ENCODE measurements at places on chromosomes 3 and 15. TPM values are rescaled to one million over a fixed set of nuclear protein-coding genes. Genes with fewer than 3 reads are reported as not detected.
A peak's percentile ranks its signal among the peaks of the same experiment; 100 is the strongest.

GRCh38 chr3:185647880-185648210 is 61.8 kb downstream of the SENP2 start:
- DNase-seq: no peak

DNA sequence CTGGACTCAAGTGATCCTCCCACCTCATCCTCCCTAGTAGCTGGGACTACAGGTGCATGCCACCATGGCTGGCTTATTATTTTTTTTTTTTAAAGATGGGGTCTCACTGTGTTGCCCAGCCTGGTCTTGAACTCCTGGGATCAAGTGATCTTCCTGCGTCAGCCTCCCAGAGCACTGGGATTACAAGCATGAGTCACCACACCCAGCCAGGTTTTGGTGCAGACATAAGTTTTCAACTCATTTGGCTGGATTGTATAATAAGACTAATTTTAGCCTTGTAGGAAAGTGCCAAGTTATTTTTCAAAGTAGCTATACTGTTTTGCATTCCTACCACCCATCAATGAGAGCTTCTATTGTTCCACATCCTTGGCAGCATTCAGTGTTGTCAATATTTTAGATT is 32.1 kb downstream of the BUB1B start:
- peak; percentile 46 for DNase-seq

GRCh38 chr3:172302203-172302602 is 146.1 kb downstream of the GHSR start:
- no peak for DNase-seq

DNA sequence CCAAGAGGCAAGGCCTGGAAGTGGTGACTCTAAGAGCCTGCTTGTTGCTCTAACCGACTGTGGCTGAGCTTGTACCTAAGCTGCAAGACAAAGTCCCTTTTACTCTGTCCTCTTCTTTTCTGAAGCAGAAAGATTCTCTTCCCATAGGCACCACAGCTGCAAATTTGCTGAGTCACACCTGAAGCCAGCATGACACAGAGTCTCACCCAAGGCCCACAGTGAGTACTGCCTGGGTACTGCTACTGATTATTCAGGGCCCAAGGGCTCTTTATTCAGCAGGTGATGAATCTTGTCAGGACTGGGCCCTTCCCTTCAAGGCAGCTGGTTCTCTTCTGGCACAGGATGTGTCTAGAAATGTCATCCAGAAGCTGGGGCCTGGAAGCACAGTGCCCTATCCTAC is 18.9 kb upstream of the TIGIT start:
- peak; percentile 18 for DNase-seq

DNA sequence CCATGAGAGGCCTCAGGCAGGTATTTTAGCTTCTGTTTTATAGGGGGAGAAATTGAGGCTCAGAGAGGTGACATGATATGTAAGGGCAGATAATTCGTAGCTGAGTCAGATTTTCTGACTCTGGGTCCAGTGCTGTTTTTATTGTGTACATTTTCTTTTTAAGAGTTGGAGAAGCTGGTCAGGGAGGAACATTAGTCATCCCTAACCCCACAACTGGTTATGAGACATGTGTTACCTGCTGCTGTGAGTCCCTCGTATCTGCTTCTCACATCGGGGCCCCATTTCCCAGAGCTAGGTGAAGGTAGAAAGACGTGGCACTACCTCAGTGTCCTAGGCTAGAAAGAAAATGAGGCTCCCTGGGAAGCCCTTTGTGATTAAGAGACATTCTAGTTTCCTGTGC is 28.6 kb downstream of the GALNT15 start:
- peak; percentile 45 for DNase-seq

GRCh38 chr15:59644756-59645155 is 12.6 kb downstream of the GTF2A2 start:
- no peak for DNase-seq

DNA sequence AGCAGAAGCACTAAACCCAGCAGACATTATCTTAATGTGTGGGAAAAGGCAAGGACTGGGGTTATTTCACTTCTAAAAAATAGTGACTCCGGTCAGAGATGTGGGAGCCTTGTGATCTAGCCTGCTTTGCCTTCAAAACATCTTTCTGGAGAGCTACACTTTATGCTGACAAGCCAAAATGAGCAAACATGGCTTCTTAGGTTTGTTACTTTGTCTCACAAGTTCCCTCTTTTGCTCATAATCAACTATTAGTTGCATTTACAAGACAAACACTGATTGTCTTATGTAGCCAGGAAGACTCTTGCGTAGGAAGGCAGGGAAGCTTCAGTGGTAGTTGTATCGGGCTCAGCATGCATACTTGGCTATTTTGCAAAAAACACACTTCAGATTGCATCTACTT is 129.2 kb downstream of the NUP210 start:
- DNase-seq: no peak

- no peak for DNase-seq
These were observed 16.9 kb upstream of the PSMD6 start for GRCh38 chr3:64039981-64040733.

- no peak for DNase-seq
These were observed 148.3 kb upstream of the TRIM42 start for GRCh38 chr3:140529558-140529957.

DNA sequence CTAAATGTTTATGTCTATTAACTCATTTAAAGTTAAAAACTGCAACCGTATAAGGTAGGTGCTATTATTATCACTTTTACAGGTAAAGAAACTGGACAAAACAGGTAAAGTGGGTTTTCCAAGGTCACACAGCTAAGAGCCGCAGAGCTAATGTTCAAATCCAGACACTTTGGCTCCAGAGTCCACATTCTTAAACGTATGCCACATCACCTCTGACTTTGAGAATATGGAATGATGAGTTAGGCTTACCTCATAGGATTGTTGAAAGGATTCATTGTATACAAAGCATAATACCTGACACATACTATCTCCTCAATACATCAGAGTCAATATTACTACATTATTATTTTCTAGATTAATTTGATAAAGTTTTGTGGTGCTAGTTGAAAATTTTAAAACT is 240.9 kb upstream of the STT3B start:
- DNase-seq: no peak

GRCh38 chr3:115301364-115301860 is 154.3 kb upstream of the ZBTB20 start:
- no peak for DNase-seq

DNA sequence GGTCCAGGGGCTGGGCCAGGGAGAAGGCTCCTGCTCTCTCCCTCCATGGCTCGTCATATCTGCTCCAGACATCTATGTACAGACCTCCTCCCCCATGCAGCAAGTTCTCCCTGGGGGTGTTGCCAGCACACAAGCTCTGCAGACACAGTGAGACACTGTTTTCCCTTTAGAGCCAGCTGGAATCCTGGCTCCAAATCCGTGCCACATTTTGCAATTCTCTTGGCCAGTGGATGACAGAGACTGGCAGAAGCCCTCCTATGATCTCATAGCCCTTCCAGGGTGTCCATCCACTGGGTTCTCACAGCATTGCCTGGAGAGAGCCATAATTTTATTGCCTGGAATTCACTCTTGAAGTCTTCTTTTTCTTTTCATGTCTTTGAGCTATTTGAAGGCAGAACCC is 203.9 kb downstream of the TLE3 start:
- peak; percentile 46 for DNase-seq

GRCh38 chr15:65400760-65401610 is 21.8 kb downstream of the IGDCC4 start:
- DNase-seq: peak; percentile 78

DNA sequence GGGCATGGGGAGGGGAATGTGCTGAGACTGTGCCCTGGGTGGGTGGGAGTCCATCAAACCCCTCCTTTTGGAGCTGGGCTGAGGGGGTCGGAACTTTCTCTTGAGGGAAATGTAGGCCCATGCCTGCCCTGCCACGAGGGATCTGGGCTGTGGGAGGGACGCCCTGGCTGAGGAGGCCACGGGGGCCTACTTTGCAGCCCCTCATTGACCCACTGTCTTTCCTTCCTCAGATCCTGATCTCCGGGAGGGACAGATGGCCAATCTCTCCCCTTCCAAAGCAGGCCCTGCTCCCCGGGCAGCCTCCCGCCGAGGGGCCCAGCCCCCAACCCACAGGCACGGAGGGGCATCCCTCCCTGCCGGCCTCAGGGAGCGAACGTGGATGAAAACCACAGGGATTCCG is 25.3 kb downstream of the LOXL1 start:
- no peak for DNase-seq

- DNase-seq: no peak
These were observed 105.5 kb downstream of the SEMA5B start for GRCh38 chr3:122921791-122922651.

DNA sequence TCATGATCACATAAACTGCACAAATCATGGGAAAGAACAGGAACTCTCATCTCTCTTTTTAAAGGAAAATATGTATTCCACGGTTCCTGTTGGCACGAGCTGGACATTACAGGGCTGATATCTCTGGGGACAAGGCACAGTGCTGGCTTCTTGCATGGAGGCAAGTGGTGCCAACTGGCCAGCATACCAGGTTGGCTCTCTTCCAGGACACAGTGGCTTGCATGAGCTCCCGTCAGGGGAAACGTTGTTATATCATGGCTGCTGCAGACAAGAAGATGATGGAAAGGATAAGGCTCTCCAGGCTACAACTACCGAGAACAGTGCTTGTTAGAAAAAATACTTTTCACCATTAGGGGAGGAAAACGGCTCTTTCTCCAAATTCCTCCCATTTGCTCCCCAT is 283.9 kb downstream of the RORA start:
- DNase-seq: no peak

DNA sequence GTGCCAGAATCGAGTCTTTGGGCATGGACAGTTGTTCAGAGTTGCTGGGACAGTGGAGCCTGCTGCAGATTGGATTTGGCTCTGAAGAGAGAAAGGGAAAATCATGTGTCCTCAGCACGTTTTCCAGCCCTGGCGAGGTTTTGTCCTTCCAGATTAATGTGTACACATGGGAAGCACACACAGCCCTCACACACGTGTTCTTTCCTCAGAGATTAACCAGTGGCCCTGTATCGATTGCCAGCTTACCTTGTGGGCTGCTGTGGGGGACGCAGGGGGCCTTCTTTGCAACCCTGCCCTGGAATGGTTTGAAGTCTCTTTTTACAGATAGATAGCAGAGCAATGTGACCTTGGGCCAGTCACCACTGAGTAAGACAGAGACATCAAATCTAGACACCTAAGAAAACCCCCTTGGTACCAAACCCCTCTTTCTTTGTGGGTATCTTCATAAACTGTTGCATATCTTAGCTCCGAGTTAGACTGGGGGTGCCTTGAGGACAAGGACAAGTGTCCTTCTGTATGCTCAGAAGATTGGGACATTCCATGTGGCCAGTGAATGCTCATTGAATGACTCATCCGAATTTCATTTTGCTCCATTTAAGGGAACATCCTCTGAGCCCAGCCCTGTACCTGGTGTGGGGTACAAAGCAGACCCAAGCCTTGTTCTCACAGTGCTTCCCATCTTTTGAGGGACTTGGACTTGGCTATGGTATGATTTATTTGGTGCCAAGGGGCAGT is 48.0 kb downstream of the SMAD6 start:
- DNase-seq: no peak

DNA sequence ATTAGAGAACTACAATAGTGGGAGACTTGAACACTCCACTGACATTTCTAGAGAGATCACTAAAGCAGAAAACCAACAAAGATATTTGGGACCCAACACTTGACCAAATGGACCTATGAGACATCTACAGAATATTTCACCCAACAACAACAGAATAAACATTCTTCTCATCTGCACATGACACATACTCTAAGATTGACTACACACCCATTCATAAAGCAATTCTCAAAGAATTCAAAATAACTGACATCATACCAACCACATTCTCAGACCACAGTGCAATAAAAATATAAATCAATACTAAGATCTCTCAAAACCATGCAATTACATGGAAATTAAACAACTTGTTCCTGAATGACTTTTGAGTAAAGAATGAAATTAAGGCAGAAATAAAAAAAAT is 473.7 kb downstream of the LPP start:
- peak; percentile 88 for DNase-seq

DNA sequence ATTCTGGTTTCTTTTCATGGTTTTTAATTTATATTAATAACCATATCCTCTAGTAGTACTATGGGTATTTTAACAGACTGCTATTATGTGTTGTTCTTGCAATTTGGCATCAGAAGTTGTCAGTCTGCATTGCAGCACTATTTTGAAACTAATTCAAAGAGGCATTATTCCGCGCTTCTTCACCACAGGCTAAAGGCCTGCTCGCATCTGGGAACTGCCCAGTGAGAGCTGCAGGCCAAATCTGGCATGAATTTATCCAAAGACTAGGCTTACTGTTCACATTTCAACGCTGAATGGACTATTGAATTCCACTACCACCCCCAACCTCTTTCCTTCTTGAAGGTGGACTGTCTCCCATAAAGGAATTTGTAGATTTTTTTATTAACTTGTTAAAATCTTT is 310.4 kb upstream of the NR2F2 start:
- no peak for DNase-seq

GRCh38 chr15:94370206-94370935 is 139.0 kb downstream of the MCTP2 start:
- no peak for DNase-seq

DNA sequence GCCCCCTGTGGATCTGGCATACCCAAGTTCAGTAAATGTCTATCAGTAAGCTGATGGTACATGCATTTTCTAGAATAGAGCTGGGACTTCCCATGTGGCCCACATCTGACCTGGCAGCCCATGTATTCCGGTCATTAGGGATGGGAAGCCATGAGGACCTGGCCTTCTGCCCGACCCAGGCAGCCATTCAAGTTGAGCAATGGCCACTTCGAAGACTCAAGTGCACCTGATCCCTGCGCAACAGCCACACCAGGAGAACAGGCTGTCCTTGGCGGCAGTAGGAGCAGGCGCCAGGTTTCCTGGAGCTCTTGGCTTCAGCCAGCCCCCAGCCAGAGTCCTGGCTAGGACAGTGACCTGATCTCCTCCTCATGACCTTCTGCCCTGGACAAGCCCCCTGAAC is 14.6 kb downstream of the HEMK1 start:
- DNase-seq: no peak

- DNase-seq: no peak
These were observed 13.1 kb downstream of the DET1 start for GRCh38 chr15:88533376-88533775.

DNA sequence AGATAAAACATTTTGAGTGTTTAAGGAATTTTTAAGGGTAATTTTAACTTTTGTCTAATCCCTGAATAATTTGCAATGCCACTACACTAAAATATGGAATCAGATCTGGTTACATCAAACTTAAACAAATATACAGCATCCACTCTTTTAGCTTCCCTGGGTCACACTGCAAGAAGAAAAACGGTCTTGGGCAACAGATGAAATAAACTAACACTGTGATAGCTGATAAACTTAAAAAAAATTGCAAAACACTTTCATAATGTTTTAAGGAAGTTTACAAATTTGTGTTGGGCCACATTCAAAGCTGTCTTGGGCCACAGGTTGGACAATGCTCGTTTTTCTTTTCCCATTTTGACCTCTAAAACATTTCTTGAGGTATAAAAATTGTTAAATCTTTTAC is 34.3 kb downstream of the CCDC66 start:
- DNase-seq: peak; percentile 63

- peak; percentile 85 for DNase-seq
These were observed 68.8 kb downstream of the CTNNB1 start for GRCh38 chr3:41267975-41268640.

- no peak for DNase-seq
These were observed 283.1 kb downstream of the NEK10 start for GRCh38 chr3:27085829-27086730.

FAIM gene
- 10.3 TPM for total RNA-seq

MAGI1 gene
- total RNA-seq: 20.7 TPM

PLA2G4F gene
- not detected for total RNA-seq

GPR160 gene
- under 0.01 TPM for total RNA-seq

ARPC4 gene
- total RNA-seq: 216 TPM

SCAANT1 gene
- total RNA-seq: not detected

AHSG gene
- total RNA-seq: not detected

SERINC4 gene
- total RNA-seq: under 0.01 TPM

LRRC57 gene
- total RNA-seq: 19.9 TPM

JMJD7 gene
- total RNA-seq: 2.2 TPM

INKA1 gene
- 11.0 TPM for total RNA-seq

RYR3 gene
- not detected for total RNA-seq

LNP1 gene
- total RNA-seq: 4.2 TPM

Measured in fibroblast of villous mesenchyme (primary cell).